ENCODE measurements at places on chromosomes 7 and 10.

- no peak for DNase-seq
Measured at GRCh38 chr7:116566666-116567065, 41.8 kb downstream of the CAV1 start.

- no peak for DNase-seq
Measured at GRCh38 chr10:63766745-63767137, 245.5 kb downstream of the REEP3 start.

DNA sequence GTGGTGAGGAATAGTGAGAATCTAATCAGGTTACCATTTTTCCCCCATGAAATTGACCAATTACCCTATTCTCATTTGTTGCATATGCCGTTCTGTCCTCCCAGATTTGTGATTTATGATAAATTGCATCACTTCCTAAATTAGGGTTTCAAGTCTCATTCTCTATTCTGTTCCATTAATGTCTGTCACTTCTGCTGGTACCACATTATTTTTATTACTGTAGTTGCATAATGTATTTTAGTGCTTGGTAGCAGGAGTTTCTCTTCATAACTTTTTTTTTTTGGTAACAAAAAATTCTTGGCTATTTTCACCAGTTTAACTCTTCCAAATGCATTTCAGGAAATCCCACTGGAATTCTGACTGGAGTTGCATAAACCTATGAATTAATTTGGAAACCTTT lies 44.0 kb upstream of the FAM133B start:
- DNase-seq = no peak

- DNase-seq = no peak
Measured at GRCh38 chr7:6618621-6619020, 3.2 kb downstream of the ZNF853 start.

DNA sequence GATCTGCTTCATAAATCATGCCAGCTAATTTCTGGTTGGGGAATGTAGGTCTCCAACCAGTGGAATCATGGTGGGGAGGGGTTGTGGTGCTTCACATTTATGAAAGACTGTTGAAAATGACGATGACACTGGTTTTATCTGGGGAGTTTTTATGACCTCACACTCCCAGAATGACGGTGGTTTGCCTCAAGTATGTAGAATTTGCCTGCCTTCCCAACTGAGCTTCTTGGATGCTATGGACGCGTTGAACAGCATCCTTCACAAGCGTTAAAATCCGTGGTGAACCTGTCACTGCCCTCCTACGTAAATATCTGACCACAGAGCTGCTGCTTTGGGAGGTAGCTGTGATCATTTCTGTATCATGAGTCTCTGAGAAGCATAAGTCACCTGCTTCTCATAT lies 3.3 kb downstream of the INSYN2A start:
- DNase-seq = no peak

DNA sequence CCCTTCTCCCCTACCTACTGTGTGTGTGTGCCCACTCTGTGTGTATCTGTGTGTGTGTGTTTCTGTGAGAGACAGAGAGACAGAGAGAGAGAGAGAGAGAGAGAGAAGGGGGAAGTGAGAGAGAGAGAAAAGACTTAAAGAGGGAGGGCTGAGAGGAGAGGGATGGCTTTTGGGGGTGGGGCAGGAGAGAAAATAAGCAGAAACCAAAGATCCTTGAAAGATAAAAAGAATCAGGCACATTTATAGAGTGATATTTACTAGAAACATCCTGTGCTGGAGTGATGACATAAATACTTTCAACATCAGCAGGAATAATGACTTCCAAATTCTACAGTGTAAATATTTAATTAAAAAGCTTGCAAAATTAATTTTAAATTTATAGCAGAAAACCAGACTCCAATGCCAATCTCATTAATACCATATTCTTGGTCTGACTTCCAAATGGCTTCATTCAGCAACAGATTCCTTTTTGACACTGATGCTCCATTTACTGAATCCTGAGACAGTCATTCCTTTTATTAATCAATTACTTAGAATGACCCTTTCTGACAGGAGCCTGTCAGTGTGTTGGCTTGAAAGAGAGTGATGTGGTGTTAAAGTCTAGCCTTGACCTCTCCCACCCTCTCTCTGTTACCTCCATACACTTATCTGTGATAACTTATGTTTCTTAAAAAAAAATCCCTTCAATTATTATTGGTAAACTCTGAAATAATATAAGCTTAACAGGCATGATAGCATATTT lies 41.7 kb upstream of the WNT2 start:
- no peak for DNase-seq

GRCh38 chr10:89305766-89306433 lies 4.1 kb downstream of the IFIT2 start:
- no peak for DNase-seq

DNA sequence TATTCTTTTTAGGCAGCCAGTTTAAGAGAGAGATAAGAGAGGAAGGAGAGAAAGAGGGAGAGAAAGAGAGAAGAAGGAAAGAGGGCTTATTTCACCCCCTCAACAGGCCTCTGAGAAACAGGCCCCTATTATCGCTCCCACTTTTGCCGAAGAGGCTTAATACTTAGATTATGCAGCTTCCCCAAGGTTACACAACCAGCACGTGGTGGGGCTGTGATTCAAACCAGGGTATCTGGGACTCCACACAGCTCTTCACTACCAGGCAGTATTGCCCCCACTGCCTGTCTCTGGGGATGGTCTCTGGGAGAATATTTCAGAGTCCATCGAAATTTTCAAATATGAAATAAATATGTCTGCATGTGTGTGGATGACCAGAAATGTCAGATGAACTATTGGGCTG lies 3.0 kb downstream of the GIMAP1 start:
- DNase-seq = no peak

GRCh38 chr7:40815512-40815911 lies 680.7 kb downstream of the SUGCT start:
- no peak for DNase-seq

DNA sequence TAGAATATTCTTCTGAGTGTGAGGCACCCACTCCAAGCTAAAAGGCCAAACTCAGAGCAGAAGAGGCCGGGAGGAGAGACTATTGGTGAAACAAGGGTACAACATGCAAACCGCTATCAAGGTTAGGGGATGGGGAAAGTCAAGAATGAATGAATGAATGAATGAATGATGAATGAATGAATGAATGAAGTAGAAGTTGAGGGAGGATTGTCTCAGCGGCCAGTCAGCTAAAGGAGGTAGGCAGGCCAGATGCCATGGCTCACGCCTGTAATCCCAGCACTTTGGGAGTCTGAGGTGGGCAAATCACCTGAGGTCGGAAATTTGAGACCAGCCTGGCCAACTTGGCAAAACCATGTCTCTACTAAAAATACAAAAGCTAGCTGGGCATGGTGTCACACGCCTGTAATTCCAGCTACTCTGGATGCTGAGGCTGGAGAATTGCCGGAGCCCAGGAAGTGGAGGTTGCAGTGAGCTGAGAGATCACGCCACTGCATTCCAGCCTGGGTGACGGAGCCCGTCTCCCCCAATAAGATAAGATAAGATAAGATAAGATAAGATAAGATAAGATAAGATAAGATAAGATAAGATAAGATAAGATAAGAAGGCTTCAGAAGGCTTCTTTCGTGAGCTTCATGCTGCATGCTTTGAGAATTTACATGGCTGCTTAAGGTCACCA lies 250.8 kb downstream of the CCDC3 start:
- no peak for DNase-seq

DNA sequence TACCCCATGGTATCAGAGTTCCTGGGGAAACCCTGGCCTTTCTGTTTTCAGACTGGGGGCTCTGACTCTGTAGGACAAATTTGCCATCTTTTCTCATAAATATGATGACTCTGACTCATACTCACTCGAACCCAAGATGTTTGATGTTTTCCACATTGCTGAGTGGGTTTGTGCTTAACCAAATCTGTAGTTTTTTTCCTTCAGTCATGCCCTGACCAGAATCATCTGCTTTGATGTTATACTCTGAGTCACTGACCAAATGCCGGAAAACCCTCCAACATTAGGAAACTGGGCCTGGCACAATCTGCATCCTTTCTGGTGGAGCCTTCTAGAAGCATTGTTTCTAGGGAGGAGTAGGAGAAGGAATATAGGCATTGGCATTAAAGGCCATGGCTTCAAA lies 118.7 kb downstream of the C10orf105 start:
- DNase-seq = no peak

DNA sequence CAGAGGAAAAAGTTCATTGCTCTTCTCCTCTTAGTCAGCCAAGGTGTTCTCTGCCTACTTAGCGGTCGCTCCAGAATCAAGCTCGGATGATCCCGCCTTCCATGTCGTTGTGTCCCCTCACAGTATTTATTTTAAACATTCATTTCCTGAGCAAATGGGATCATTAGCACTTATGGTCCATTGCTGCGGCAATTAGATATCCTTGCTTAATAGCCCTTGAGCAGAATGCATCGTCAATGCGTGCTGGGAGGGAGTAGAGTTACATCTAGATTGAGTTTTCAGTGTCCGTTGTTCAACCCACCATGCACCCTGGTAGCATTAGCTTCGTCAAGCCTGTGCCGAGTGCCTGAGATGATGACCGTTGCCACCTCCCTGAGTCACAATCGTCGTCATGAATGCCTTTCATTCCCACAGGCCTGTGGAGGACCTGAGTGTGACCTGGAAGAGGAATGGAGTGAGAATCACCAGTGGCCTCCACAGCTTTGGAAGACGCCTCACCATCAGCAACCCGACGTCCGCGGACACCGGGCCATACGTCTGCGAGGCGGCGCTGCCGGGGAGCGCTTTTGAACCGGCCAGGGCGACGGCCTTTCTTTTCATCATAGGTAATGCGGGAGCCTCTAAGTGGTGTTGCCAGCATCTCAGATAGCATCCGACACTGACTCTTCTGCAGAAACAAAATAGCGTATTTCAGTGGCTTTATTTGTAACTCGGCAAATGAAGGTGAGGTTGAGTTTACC lies 650.4 kb downstream of the SDK1 start:
- DNase-seq = no peak

DNA sequence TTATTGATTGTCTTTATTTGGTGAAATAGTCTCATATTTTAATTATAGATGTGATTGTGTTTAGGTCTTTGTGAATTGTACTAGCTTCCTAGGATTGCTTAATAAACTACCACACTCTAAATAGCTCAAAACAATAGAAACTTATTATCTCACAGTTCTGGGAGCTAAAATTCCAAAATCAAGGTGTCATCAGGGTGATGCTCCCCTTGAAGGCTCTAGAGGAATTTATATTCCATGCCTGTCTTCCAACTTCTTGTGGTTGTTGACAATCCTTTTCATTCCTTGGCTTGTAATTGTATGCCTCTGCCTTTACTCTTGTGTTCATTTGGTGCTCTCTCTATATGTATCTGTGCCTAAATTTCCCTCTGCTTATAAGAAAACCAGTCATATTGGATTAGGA lies 155.3 kb upstream of the AKR1E2 start:
- no peak for DNase-seq

- DNase-seq = no peak
Measured at GRCh38 chr7:8175929-8176369, 86.0 kb downstream of the ICA1 start.

DNA sequence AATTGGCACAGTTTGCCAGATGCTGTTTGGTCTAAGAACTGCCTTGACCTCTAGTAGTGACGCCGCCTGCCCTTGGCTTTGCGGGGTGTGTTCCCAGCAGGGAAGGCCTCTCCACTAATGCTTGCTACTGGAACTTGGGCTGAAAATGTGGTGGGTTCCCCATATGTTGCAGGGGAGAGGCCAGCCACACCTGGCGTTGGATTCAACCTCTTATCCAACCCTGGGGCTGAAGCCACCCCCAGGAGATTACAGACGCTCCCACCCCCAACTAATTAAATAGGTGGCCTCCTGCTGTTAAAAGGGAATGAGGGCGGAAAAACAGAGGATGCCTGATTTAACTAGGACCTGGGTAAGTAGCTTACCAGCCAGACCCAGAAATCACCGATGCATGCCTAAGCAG lies 19.2 kb upstream of the ATOH7 start:
- no peak for DNase-seq

DNA sequence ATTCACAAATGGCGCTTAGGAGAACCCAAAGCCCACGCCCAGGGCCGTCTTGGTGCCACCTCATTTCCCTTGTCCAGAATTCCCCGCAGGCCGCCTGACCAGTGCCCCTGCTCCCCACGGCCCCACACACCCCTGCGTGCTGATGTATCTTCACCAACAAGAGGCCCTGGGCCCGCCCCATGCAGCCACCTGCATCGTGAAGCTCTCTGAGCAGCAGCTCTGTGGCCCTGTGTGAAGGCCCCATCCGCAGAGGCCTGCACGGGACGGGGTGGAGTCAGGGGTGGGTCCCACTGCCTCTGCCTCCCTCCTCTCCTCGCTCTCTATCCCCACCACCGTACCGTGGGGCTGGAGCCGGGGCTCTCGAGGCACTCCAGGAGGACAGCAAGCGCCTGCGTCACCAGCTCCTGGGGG lies 14.7 kb downstream of the BRAT1 start:
- DNase-seq = no peak

GRCh38 chr10:85787881-85788280 lies 578.7 kb downstream of the GRID1 start:
- no peak for DNase-seq

- no peak for DNase-seq
Measured at GRCh38 chr7:159109653-159110035, 35.0 kb downstream of the VIPR2 start.

DNA sequence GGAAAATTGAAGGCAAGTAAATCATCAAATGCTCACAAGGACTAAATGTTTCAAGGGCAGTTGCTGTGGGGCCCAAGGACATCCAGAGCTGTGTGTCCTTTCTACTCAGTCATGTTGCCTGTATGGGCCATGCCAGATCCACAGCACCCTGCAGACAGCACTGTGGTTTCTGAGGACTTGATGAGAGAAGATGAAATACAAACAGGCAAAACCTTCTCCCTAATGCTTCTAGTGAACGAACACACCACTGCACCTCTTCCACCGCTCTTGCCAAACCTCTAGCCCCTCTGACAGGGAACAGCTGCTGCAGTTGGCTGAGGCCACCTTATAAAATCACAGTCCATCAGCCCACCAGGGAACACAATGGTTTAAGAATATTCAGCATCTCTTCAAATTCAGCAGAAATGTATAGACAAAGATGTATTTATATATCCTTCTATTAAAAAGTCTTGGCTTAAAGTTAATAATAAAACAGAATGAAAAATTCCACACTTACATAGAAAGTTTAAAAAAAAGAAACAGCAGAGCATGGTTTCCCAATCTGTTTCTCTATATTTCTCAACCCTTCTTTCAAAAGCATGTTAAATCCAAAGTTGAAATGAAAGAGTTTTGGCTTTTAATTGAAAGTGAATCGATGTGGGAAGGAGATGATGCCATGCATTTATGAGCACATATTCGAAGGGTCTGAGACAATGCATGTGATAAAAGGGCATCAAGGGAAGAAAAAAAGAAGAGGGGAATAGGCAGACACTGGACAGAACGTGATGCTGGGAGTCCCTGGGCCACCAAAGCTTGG lies 14.0 kb downstream of the CYP3A7 start:
- no peak for DNase-seq

GRCh38 chr10:84254552-84255478 lies 10.0 kb downstream of the RGR start:
- no peak for DNase-seq

All from T-helper 22 cell (primary cell).